Naive thymus-derived CD8-positive, alpha-beta T cell (primary cell): ENCODE measurements at places on chromosomes 7 and 10.

GRCh38 chr7:47428768-47429472, 153.0 kb downstream of the TNS3 start:
- H3K27me3 ChIP-seq = no peaks in the 10 kb centered on the region
- H3K27ac ChIP-seq = no peak overlapping the region

GRCh38 chr10:3775696-3776551, 9.1 kb downstream of the KLF6 start:
- H3K27me3 ChIP-seq = no peaks in the 10 kb centered on the region
- peaks cover 61% of the 10 kb centered on the region for H3K4me1 ChIP-seq
- H3K36me3 ChIP-seq = peaks cover 58% of the 10 kb centered on the region
- H3K27ac ChIP-seq = peak overlapping the region; percentile 34
- H3K4me3 ChIP-seq = peak overlapping the region; percentile 6
- no peak for DNase-seq

DNA sequence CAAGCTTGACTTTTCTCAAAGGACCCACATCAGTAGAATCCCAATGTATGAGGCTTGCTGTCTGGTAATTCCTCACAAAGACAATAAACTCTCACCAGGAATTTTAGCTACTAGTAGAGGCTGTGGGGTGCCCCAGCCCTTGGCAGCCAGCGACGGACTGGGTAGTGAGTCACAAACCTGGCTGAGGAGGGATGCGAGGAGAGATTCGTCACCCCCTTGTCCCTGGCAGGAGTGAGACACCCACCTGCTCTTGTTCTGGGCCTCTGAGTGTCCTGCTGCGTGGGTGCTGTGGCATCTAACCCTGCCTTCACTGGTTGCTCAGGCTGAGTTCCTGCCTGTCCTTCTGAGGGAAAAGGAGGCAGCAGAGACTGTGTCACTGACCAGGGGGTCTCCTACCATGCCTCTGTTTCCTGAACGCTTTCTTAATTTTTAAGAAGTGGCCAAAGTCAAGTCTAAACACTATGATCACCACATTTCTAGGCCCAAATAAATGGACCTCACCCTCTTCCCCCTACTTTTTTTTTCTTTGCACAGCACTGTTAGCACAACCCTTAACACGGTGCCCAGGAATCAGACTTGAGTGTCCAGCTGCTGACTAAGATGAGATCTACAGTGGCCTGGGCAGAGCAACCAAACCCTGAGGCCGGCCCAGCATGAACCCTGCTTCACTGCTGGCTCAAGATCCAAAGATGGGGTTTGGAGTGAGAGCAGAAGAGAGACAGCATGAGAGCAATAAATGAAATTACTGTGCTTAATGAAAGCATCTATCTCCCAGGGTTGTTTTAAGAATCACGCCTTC, 146.4 kb downstream of the ANLN start:
- no peaks in the 10 kb centered on the region for H3K27me3 ChIP-seq
- no peaks in the 10 kb centered on the region for H3K36me3 ChIP-seq
- DNase-seq = no peak
- peak overlapping the region; percentile 23 for H3K27ac ChIP-seq
- H3K4me3 ChIP-seq = no peak overlapping the region

- H3K36me3 ChIP-seq = no peaks in the 10 kb centered on the region
- no peak for DNase-seq
- peaks cover 15% of the 10 kb centered on the region for H3K27me3 ChIP-seq
- peaks cover 12% of the 10 kb centered on the region for H3K4me1 ChIP-seq
- H3K4me3 ChIP-seq = no peak overlapping the region
Observed at GRCh38 chr10:72688208-72688651, 3.7 kb upstream of the MCU start.

DNA sequence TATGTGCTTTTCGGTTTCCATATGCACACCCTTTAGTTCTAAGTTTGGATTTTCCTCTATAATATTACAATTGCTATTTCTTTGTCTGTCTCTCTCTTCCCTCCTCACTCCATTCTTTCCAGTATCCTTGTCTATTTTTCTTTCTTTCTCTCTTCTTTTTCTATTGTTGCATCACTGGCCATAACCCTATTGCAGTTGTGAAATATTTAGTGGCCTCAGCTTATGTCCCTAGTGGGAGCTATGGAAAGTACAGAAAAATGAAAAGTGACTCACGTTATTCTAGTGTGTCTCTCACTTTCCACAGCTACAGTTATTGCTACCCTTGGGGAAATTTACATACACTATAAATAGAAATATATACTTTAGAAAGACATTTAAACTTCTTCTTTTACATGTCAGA, 59.1 kb downstream of the CNTNAP2 start:
- H3K4me1 ChIP-seq = no peaks in the 10 kb centered on the region
- H3K27me3 ChIP-seq = no peaks in the 10 kb centered on the region
- H3K36me3 ChIP-seq = no peaks in the 10 kb centered on the region
- no peak overlapping the region for H3K4me3 ChIP-seq
